ENCODE measurements at places on chromosomes 3 and 15.

DNA sequence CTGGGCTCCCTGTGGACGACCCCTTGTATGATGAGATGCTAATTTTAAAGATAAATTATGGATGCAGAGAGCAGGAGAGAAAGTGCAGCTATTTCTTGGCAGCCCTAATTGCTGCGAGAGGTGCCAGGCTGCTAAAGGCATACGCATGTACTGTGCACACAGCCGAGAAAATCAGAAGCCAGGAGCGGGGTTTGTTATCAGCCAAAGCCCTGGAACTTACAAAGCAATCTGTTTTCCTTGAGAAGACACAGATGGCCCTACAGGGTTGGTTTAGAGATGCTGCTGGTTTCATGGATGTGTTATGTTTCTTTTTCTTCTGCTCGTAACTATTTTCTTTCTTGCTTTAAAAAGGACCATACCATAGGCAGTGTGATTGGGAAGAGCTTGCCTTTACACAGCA is 11.7 kb upstream of the CCK start:
- H3K27ac ChIP-seq: no peak overlapping the region
- no peaks in the 10 kb centered on the region for H3K36me3 ChIP-seq
- H3K4me3 ChIP-seq: no peak overlapping the region
- no peaks in the 10 kb centered on the region for H3K4me1 ChIP-seq
- no peaks in the 10 kb centered on the region for H3K27me3 ChIP-seq

- H3K36me3 ChIP-seq: no peaks in the 10 kb centered on the region
- no peak overlapping the region for H3K27ac ChIP-seq
- no peak for DNase-seq
- H3K4me3 ChIP-seq: no peak overlapping the region
- no peaks in the 10 kb centered on the region for H3K4me1 ChIP-seq
- H3K27me3 ChIP-seq: no peaks in the 10 kb centered on the region
Measured at GRCh38 chr3:26653811-26654425, 31.3 kb downstream of the LRRC3B start.

- H3K4me3 ChIP-seq: peak overlapping the region; percentile 25
- no peak overlapping the region for H3K27ac ChIP-seq
- no peaks in the 10 kb centered on the region for H3K27me3 ChIP-seq
- no peaks in the 10 kb centered on the region for H3K36me3 ChIP-seq
- H3K4me1 ChIP-seq: peaks cover 6% of the 10 kb centered on the region
Measured at GRCh38 chr3:45590822-45591546, 3.6 kb upstream of the LIMD1 start.

DNA sequence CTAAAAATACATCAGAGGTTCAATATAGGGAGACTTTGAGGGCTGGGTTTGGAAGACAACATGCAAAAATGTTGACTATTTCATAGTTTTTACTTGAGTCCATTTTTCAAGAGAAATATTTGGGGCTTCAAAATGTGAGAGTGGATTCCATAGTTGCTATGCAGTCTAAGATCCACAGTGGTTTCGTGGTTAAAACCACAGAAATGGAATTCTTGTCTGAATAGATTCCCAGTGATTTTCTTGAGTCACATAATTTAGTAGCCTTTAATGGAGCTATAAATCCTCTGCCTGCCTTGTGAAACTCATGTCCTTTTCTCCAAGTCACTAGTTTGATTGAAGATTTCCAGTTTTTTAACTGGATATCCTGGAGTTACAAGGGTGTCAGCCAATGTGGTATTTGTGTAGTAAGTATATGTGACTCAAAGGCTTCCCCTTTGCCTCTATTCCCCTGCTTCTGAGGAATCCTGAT is 94.7 kb upstream of the RBMS3 start:
- H3K4me1 ChIP-seq: no peaks in the 10 kb centered on the region
- H3K4me3 ChIP-seq: no peak overlapping the region
- H3K36me3 ChIP-seq: no peaks in the 10 kb centered on the region
- H3K27ac ChIP-seq: no peak overlapping the region
- DNase-seq: no peak

DNA sequence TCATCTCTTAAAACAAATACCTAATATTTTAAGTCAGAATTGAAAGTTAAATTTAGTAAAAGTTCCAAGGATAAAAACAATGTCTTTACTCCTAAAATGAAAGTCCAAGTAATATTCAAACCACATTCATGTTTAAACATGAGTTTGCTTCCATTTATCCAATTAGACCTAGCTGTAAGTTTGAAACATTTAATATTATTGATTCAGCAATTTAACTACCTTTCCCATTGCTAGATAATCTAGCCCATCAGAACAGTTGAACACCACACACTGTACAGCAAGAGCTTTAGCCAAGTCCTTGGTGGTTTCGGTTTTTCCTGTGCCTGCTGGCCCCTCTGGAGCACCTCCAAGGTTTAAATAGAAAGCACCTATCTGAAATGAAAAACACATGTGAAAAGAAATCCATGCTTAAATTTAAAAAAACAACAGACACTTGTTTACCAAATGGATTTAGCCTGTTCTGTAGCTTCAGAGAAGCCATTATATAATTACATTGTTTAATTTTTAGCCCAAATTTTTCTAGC is 97.8 kb downstream of the DNAH12 start:
- DNase-seq: no peak
- peaks cover 3% of the 10 kb centered on the region for H3K4me1 ChIP-seq
- H3K36me3 ChIP-seq: no peaks in the 10 kb centered on the region
- no peak overlapping the region for H3K27ac ChIP-seq

GRCh38 chr15:76626611-76627010 is 278.5 kb downstream of the SCAPER start:
- no peak overlapping the region for H3K4me3 ChIP-seq
- H3K27ac ChIP-seq: no peak overlapping the region
- H3K27me3 ChIP-seq: no peaks in the 10 kb centered on the region
- no peak for DNase-seq
- no peaks in the 10 kb centered on the region for H3K36me3 ChIP-seq
- no peaks in the 10 kb centered on the region for H3K4me1 ChIP-seq

- H3K4me3 ChIP-seq: no peak overlapping the region
- H3K36me3 ChIP-seq: no peaks in the 10 kb centered on the region
- no peaks in the 10 kb centered on the region for H3K27me3 ChIP-seq
- H3K4me1 ChIP-seq: peaks cover 7% of the 10 kb centered on the region
- DNase-seq: no peak
Measured at GRCh38 chr3:72655723-72656122, 192.5 kb downstream of the SHQ1 start.

- no peak for DNase-seq
- no peaks in the 10 kb centered on the region for H3K27me3 ChIP-seq
- no peaks in the 10 kb centered on the region for H3K36me3 ChIP-seq
- H3K27ac ChIP-seq: no peak overlapping the region
Measured at GRCh38 chr3:177111541-177111949, 85.7 kb downstream of the TBL1XR1 start.

DNA sequence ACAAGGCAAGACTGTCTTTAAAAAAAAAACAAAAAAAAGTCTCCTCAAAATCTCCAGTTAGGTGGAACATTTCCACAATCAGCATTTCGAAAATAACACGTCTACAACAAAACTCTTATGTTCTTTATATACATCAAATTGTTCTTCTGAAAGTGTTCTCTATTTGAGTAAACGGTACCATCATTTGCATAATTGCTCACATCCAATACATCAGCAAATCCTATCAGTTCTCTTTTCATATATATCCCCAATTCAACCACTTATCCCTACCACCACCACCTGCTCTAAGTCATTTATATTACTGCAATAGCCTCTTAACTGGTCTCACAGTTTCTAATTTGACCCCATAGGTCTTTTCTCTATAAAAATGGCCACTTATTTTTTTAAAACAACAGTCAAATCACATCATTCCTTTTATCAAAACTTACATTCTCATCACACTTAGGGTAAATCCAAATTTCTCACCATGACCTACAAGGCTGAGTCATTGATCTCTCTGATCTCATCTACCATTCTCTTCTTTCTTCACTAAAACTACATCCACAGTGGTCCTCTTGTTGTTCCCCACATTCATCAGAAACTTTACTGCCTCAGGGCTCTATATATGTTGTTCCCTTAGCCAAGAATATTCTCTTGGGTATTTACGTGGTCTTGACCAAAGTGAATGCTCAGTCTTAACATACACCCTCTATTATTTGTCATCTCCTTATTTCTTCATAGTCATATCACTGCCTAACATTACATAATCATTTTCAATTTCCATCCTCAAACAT is 237.0 kb downstream of the SCAPER start:
- no peak for DNase-seq
- no peaks in the 10 kb centered on the region for H3K36me3 ChIP-seq
- H3K4me1 ChIP-seq: no peaks in the 10 kb centered on the region
- H3K4me3 ChIP-seq: no peak overlapping the region
- H3K27me3 ChIP-seq: no peaks in the 10 kb centered on the region

- no peak overlapping the region for H3K4me3 ChIP-seq
- H3K27me3 ChIP-seq: peaks cover 24% of the 10 kb centered on the region
- H3K36me3 ChIP-seq: no peaks in the 10 kb centered on the region
- peaks cover 4% of the 10 kb centered on the region for H3K4me1 ChIP-seq
- no peak overlapping the region for H3K27ac ChIP-seq
- no peak for DNase-seq
Measured at GRCh38 chr3:65552434-65552833, 486.3 kb downstream of the MAGI1 start.

DNA sequence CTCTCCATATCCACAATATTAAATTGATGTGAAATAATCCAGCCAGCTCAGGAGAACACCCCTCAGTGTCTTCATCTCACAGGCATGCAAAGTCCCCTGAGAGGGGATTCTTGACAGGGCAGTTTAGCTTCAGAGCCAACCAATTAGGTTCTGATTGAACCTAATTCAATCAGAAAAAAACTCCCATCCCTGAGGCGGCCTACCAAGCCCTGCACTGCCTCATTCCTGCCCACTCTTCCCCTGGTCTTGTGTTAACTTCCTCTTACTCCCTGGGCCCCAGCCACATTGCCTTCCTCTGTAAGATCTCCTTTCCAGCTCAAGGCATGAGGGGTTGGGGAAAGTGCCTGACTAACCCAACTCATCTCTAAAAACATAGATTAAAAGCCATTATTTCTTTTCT is 46.1 kb downstream of the FRMD4B start:
- no peaks in the 10 kb centered on the region for H3K27me3 ChIP-seq
- H3K4me3 ChIP-seq: no peak overlapping the region
- H3K36me3 ChIP-seq: no peaks in the 10 kb centered on the region
- H3K27ac ChIP-seq: no peak overlapping the region
- H3K4me1 ChIP-seq: no peaks in the 10 kb centered on the region

Data from trophoblast cell (in vitro differentiated cells and primary cell).